ENCODE measurements at places on chromosomes 7 and 10.

GRCh38 chr7:99357701-99358490 is 16.6 kb upstream of the ARPC1B start:
- peak; percentile 43 for DNase-seq

DNA sequence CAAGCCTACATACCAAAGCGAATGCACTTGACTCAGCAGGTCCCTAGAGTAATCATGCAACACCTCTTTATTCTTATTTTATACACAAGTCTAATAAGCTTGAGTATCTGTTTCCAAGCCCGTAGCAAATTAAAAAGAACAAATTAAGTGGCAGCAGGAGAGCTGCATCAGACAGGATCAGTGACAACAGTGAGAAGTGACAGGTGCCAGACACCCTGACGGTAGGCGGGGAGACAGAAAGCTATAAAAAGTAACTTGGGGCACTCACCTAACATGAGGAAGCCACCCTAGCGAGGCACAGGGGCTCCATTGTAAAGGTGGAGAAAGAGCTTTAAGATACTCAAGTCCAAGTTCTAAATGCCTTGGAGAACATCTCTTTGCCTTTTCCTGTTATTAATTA is 174.2 kb downstream of the PLXNA4 start:
- DNase-seq, result no peak

- DNase-seq, result no peak
Measured at GRCh38 chr10:93462371-93462770, 19.8 kb downstream of the MYOF start.

DNA sequence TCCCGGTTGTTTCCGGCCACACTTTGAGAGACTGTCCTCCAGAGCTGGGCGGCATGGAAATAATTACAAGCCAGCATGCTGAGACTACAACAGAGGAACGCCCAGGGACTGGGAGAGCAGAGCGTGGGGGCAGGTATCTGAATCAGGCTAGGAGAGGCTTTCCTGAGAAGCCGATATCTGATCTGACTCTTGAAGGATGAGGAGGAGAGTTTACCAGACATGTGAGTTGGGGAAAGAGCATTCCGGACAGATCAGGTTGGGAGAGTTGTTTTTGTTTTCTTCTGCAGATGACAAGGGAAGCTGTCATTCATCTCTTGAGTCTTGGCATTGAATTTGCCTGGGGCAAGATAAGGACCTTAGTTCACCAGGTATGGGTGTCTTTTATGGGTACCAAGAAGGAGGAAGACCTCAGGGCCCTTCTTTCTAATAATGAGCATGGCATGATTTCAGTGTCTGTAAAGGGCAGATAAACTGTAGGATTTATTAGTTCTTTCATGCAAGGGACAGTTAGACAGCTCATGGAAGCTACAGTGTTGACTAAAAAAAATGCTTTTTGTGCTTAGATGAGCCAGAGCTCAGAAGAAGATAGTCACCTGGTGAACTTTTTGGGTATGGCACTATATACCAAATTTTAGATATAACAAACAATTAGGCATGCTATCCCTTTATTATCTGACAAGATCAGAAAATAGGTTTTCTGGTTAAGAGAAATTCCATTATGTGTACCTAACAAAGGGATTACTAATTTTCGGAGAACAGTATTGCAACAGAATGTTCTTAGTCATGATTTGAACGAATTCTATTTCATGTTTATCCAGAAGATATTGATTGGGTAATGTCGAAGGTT is 36.2 kb downstream of the WBP1L start:
- DNase-seq, result no peak

GRCh38 chr7:108459922-108460551 is 3.8 kb upstream of the NRCAM start:
- DNase-seq, result peak; percentile 50

GRCh38 chr10:101763141-101763846 is 12.6 kb downstream of the FGF8 start:
- DNase-seq, result no peak

- DNase-seq, result no peak
Measured at GRCh38 chr7:139118234-139118804, 8.8 kb upstream of the ZC3HAV1 start.
